ENCODE measurements at places on chromosomes 5 and 9.

GRCh38 chr9:101792475-101792874 lies 54.0 kb upstream of the GRIN3A start:
- no peak for DNase-seq

DNA sequence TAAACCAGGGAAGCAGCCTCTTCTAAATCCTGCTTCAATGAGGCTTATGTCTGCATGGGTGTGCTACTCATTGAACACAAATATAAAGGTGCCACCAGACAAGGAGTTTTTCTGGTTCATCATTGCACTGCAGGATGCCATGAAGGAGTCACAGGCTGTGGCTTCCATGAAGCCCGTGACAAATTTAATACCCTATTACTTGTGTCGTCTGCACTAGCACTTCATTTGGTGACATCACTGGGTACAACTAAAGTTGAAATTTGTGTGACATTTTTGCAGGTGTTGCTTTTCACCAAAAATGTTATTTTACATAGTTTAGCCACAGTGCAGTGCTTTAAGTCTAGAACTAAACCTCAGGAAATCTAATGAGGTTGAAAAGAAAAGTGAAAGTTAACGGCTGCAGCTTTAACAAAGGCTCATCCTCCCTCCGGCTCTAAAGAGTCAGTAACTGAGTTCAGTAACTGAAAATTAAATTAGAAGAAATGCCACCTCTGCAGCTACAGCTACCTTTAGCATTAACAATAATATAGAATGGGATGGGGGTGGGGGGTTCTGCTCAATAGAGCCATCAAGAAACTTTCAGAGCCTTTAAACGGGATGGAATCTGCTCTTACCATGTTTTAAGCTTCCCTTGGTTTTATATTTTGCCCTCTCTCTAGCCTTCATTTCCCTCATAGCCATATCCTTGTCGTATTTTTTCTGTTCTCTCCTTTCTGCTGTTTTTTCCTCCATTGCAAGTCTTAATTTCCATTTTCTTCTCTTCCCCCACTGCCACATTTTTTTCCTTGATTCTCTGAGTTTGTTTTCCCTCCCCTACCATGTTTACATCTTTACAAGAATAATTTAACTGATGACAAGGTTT lies 233.8 kb upstream of the TMEM161B start:
- peak; percentile 1 for DNase-seq

DNA sequence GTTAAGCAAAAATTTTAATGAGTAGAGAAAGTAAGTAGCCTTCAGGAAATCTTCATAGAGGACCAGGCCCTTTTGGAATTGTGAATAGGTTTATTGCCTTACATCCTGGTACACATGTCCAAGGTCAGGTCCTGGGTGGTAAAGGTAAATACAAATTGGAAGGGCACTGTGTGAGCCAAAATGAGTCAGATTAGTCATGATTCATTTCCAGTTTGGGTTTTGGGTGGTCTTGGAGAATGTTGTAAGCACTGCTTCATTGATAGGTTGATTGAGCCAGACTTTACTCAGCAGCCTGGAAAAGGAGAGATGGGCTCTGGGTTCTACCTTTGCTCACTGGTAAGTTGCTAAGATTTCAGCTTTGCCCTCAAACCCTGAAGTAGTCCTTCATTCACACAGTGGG lies 82.5 kb upstream of the ZNF169 start:
- DNase-seq = no peak

- no peak for DNase-seq
Observed at GRCh38 chr5:6758236-6758635, 45.0 kb downstream of the TENT4A start.

DNA sequence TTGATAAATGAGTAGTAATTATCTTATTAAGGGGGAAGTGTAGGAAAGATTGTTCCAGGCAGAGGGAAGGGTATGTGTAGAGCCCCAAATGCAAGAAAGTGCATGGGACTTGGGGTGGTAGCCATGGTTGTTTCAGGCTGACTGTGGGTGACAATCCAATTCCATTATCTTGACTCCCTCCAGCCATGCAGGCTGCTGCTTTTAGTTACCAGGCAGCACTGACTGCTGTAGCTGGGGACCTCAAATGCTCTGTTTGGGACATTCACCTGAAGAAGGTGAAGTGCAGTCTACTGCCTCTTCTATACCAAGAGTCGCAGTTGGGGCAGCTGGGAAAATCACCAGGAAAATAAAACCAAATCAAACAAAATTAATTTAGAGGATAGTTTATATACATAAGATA lies 102.4 kb upstream of the NR3C1 start:
- no peak for DNase-seq

GRCh38 chr5:175712313-175712680 lies 54.4 kb downstream of the HRH2 start:
- no peak for DNase-seq

- DNase-seq = no peak
Observed at GRCh38 chr5:181173027-181173419, 25.6 kb downstream of the OR2V2 start.

DNA sequence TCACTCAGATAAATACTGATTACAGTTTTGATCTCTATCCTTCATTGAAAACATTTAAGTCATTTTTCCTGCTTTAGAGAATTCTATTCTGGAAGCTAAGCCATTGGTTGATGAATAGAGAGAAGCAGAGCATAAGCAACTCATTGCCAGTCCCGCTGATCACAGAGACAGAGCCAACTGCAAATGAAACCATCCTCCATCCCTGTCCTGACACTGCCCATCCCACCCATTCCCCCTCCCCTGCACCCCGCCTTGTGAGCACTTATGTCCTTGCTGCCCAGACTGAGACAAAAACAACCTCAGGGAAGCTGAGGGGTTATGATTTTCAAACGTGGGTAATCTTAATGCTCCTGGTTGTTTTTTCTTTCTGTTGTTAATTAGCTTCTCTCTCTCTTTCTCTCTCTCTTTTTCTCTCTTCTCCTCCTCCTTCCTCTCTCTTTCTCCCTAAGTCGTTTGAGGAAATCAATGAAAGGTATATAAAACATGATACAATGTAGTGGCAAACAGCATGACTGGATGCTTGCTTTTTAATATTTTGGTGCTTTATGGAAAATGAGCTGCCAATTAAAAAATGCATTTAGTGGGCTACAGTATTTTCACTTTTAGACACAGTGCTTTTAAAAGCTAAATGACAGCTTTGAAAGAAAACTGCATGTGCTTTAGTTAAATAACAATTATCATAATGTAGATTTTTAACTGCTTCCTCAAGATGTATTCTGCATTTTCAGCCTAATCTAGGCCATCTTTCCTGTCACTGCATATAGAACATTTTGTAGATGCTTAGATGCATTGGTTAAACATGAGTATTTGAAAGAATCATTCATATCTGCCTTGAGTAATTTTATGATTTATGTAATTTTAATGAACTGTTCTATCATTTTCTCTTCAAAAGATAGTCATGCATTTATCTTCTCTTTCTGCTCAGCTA lies 57.3 kb downstream of the CMYA5 start:
- no peak for DNase-seq

GRCh38 chr9:132894862-132895835 lies 16.5 kb downstream of the SPACA9 start:
- DNase-seq = no peak

GRCh38 chr9:5587024-5587423 lies 41.9 kb upstream of the RIC1 start:
- peak; percentile 89 for DNase-seq

DNA sequence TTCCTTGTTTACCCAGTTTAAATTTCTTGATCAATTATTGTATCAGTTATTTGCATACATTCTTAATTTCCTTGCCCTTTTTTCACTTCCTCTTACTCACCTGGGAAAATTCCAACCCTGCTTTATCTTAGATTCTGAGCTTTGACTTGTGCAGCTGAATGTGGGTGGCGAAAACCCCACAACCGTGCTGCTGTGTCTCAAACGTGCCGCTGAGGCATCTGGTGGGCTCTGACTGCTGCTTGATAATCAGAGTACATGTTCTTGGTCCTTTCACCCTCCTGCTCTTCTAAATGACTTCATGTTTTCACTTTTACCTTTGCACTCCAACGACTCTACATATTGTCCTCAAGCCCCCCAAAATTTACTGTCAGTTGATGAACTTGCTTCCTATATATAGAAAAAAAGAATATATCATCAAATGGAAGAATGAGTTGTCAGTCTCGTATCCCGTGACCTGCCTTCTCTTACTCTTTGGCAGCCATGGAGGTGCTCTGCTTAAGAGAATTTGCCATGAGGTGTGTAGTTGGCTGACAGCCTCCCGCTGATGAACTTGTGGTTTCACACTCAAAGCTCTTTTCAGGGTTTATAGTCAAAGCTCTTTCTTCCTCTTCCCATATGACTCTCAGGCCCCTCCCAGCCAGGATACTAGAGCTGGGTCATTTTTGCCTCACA lies 14.0 kb upstream of the JAK2 start:
- no peak for DNase-seq

- no peak for DNase-seq
Observed at GRCh38 chr5:96922499-96923244, 13.2 kb upstream of the LNPEP start.

DNA sequence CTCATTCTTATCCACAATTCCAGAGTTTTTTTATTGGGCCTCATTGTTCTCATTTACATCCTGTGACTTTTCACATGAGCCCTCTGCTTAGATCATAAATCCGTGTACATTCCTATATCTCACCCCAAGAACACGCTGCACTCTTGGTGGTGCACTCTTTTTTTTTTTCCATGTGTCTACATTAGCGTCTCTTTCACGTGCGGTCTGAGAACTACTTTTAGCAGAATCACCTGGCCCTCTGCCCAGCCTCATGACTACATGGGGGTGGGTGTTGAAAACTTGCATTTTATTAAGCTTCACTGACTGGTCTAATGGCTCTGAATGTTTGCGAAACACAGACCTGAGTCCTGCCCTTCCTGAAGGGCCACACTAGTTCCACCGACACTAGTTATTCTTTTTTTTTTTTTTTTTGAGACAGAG lies 18.6 kb downstream of the C9orf57 start:
- peak; percentile 72 for DNase-seq

- DNase-seq = peak; percentile 76
Observed at GRCh38 chr5:140246378-140247122, 56.4 kb downstream of the PFDN1 start.

GRCh38 chr5:103397739-103398581 lies 139.4 kb downstream of the MACIR start:
- DNase-seq = peak; percentile 11

GRCh38 chr5:9885164-9885563 lies 255.0 kb upstream of the TAS2R1 start:
- no peak for DNase-seq

DNA sequence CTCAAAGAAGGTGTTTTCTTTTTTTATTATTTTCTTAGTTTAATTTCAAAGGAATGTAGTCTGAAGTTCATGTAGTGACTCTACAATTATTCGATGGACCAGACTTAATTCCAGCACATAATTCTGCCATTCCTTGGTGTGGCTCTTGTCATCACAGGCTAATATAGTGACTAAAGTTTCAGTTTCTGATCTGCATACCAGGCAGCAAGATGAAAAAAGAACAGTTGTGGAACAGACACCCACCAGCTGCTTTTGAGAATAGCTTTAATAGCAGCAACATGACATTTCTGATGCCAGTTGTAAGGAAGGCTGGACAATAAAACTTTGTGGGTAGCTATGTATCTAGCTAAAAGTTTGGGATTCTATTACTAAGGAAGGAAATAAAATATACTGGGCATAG lies 676.3 kb upstream of the GRAMD2B start:
- no peak for DNase-seq

DNA sequence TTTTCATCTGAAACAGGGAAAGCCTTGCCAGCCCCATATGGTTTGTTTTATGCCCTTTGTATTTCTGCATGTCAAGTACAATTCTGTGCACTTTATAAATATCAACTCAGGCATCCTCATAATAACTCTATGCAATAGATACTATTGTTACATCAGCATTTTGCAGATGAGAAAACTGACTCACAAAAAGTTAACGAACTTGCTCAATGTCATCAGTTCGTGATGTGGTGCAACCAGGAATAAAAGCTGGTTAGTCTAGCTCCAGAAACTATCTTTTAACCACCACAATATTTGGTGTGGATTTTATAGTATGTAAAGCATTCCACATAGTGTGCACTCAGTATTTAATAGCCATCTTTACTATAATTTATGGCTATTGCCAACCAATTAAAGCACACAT lies 134.9 kb downstream of the MRPS30 start:
- DNase-seq = peak; percentile 94

GRCh38 chr5:97021416-97021815 lies 85.5 kb downstream of the LNPEP start:
- DNase-seq = no peak

- DNase-seq = no peak
Observed at GRCh38 chr9:16215353-16215680, 655.2 kb downstream of the BNC2 start.

- no peak for DNase-seq
Observed at GRCh38 chr9:94169968-94170367, 85.7 kb downstream of the PTPDC1 start.

DNA sequence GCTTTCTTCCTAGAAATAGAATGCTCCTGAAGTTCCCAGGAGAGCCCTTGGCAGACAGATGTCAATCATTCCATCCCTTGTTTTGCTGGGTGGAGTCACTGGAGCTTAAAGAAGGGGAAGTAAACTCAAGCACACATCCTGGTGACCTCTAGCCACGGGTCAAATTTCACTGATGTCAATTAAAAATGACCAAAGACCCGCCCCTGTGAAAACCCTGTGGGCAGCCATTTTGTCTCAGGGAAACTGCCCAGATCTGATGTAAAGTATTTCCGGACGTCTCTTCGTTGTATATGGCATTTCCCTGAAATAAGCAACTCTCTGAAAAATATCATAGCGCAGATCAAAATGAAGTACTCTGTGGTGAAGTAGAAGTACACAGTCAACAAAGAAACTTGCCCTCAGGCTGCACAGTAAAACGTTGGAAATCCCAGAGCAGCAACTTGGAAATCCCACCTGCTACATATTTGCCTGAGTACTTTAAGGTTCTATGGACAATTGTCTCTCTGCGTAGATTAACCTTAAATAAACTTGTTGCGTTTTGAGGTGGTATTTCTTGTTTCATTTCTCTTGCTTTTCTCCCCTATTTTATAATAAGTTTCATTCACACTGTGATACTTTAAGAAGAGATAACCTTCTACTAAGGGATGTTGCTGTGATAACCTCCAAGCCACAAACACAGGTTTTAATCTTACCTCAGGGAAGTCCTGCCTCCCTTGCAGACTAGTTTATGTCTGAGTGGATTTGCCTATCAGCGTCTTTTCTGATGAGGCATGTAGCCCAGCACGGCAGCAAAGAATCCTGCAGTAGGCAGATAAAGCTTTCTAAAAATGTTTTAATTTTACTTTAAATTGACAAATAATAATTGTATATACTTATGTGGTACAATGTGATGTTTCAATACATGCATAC lies 60.9 kb upstream of the PIP5K1B start:
- no peak for DNase-seq

DNA sequence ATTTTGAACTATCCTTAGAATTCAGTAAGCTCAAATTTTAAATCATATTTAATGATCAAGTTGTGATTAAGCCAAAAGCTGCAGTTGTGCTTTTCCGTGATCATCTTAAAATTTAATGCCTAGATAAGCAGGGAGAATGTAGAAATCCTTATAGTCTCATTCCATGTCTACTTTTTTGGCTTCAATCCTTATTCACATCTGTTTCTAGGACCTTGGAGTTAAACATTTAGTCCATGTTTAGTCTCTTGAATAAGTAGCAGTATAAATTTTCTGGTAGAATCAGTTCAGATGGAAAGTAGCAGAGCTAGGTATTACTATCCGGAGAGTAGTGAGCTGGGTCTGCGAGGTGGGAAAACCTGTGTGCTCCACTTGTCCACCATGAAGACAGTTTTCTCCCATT lies 59.3 kb upstream of the RIOK2 start:
- DNase-seq = no peak

GRCh38 chr9:108463932-108464606 lies 391.7 kb downstream of the ACTL7B start:
- DNase-seq = no peak

Data from fibroblast of skin of scalp (primary cell).